ENCODE measurements at places on chromosomes 7 and 10. TPM values are rescaled to one million over a fixed set of nuclear protein-coding genes. Genes with fewer than 3 reads are reported as not detected.

The FOXI2 gene
- total RNA-seq = not detected

The TAS2R4 gene
- total RNA-seq = 0.32 TPM

DNA sequence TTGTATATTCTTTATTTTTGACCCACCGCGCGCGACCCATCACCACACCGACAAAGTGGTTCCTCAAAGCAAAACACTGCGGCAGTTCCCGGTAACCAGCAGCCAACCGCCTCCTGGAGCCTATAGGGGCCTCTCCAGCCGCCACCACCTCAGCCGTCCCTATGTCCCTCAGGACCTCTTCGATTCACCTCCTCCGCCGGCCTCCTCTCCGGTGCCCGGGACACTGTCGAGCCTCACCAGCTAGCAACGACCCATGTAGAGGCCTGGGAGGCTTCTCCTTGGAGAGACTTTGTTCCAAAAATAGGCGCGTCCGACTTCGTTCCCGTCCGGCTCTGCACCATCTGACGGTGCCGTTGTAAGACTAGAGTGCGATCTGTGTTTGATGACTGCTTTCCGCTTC is 158.8 kb downstream of the HGF start:
- DNase-seq = no peak

GRCh38 chr7:116752305-116753074 is 80.5 kb downstream of the MET start:
- no peak for DNase-seq

DNA sequence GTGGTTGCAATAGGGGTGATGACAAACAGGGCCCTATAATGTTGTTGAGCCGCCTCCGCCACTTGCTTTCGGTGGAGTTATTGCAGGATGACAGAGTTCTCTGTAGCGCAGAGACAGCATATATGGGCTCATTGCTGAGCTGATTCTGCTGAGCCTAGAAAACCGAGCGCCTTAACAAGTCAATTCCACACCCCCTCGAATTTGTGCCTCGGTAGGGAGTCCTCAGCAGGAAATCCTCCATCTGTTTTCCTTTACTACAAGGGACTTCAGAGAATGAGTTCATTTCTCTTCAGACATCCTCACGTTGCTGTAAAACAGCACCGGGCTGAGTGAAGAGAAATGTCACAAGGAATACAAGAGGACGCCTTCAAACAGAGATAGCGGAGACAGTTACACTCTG is 90.7 kb upstream of the KIAA1217 start:
- no peak for DNase-seq

The CALCR gene
- 0.05 TPM for total RNA-seq

The ETV1 gene
- 25.7 TPM for total RNA-seq

- DNase-seq = no peak
Observed at GRCh38 chr7:116122972-116123595, 87.3 kb upstream of the TES start.

The ARHGEF5 gene
- total RNA-seq = 1.6 TPM

DNA sequence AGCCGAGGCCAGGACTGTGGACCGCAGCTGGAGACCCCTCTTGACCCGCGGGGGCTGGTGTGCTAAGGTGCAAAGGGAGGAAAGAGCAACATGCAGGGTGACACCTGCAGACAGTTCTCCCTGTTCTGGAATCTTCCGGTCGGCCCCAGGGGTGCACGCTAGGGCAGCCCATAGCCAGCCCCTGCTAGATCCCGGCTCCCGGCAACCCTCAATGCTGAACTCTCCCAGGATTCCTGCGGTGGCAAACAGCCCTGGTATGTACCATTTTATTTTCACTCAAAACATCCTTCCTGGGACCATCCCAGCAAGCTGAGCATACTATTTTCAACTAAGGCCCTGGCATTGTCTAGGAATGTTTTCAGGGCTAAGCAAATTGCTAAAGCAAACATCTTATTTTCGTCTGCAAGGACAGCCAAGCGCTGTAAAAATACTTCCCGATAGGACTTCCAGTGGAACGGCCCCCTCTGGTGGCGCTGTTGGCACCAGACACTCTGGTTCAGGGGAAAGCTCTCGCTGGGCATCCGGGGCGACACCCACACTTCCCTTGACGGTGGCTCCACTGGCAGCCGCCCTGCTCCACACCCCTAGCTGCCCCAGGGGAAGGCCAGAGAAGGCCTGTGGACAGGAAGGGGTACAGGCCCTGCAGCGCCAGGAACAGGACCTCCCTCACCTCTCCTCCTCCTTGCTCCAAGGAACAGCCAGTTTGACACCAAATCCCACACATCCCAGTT is 99.4 kb downstream of the CTBP2 start:
- peak; percentile 92 for DNase-seq

- no peak for DNase-seq
Observed at GRCh38 chr7:117808910-117809705, 64.1 kb downstream of the CTTNBP2 start.

GRCh38 chr10:44743535-44743934 is 167.6 kb upstream of the TMEM72 start:
- DNase-seq = no peak

- no peak for DNase-seq
Observed at GRCh38 chr7:103912891-103913605, 76.4 kb downstream of the RELN start.

The AMPH gene
- 1.7 TPM for total RNA-seq

GRCh38 chr10:14826076-14826829 is 11.6 kb downstream of the CDNF start:
- no peak for DNase-seq

DNA sequence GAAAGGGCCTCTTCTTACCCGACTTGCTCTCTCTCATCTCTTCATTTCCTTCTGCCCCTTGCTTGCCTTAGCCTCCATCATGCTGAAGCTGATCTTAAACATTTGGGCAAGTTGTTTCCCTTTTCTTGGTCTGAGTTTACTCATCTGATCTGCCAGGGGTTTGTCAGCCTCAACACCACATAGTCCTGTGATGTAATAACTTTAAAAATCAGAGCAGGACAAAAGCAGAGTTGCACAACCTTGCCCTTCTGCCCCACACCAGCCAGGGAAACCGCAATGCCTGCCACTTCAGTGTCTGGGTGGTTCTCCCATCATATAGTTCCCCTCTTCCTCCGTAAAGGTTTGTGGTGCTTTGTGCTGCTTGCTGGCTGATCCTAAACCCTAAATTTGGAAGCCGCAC is 9.9 kb upstream of the LIPM start:
- DNase-seq = peak; percentile 59

- DNase-seq = peak; percentile 42
Observed at GRCh38 chr7:140176122-140176701, 571 bp downstream of the KDM7A start.

- no peak for DNase-seq
Observed at GRCh38 chr10:131774681-131775085, 126.1 kb upstream of the PPP2R2D start.

The STEAP2 gene
- total RNA-seq = 10.5 TPM

Measured in Right ventricle myocardium superior (tissue), 1 donor.